Fibroblast of skin of back (primary cell): ENCODE measurements at places on chromosomes 2 and 18.

GRCh38 chr2:46937471-46937901, 21.9 kb upstream of the MCFD2 start:
- no peak for DNase-seq

GRCh38 chr2:216343221-216343980, 28.9 kb downstream of the MARCHF4 start:
- peak; percentile 80 for DNase-seq

- DNase-seq = no peak
Observed at GRCh38 chr2:72442270-72442669, 294.6 kb upstream of the CYP26B1 start.

DNA sequence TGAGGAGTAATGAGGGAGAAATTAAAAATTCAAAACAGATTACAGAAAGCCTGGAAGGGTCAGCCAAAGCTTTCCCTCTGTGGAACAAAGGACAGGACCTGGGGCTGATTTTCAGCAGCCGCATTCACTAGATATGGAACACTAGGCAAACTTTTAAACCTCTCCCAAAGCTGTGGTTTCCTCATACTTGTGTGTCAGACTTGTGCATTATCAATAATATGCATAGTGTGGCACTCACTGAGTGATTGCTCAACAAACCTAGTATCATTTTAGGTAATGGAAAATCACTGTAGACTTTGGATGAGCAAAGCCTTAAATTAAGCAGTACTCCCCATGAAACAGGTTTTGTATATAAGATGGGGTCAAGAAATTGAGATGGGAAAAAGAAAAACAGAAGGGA, 26.3 kb upstream of the IKZF2 start:
- DNase-seq = no peak

GRCh38 chr2:132965460-132965859, 295.5 kb upstream of the LYPD1 start:
- no peak for DNase-seq
